ENCODE measurements at places on chromosomes 3 and 15.

- DNase-seq, result no peak
Measured at GRCh38 chr3:131388490-131388799, 6.9 kb downstream of the NUDT16 start.

DNA sequence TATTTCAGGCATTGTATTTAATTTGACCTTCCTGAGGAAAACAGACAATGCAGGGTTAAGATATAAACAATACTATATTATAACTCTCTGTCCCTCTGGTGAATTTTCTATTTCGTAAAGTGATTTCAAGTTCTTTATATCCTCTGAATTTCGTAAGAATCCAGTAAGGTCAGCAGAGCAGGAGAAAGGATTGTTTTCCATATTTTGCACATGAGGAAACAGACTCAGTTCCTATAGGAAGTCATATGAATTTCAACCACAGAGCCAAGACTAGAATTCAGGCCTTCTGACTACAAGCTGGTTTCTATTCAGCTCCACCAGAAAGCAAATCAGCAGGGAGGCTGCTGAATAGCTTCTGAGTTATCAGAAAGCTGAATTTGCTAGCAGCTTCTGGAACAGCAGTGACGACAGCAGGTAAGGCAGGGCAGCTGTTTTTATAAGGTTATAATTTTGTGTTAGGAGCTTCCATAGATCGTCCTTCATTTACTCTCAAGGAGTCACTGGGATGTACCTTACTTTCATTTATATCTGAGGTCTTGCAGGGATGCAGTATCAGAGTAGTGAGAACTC is 11.1 kb upstream of the PLAAT1 start:
- DNase-seq, result no peak

GRCh38 chr15:24269166-24269571 is 406.4 kb upstream of the NPAP1 start:
- peak; percentile 7 for DNase-seq

DNA sequence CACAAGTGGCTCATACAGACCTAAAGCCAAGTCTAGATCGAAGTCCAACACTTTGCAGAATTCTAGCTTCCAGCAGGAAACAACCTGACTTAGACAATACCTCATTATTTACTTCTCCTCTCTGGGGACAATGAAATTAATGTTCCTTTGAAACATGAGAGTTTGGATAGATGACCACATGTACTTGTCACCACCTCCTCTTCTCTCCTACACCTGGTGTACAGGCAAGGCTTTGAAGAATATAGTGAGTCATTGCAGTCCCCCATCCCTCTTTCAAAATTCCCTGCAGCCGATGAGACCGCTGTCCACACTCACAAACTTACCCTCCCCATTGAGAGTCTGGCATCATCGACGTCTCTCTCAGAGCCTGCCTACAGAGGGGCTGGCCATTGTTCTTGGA is 189.0 kb upstream of the HES1 start:
- DNase-seq, result no peak

DNA sequence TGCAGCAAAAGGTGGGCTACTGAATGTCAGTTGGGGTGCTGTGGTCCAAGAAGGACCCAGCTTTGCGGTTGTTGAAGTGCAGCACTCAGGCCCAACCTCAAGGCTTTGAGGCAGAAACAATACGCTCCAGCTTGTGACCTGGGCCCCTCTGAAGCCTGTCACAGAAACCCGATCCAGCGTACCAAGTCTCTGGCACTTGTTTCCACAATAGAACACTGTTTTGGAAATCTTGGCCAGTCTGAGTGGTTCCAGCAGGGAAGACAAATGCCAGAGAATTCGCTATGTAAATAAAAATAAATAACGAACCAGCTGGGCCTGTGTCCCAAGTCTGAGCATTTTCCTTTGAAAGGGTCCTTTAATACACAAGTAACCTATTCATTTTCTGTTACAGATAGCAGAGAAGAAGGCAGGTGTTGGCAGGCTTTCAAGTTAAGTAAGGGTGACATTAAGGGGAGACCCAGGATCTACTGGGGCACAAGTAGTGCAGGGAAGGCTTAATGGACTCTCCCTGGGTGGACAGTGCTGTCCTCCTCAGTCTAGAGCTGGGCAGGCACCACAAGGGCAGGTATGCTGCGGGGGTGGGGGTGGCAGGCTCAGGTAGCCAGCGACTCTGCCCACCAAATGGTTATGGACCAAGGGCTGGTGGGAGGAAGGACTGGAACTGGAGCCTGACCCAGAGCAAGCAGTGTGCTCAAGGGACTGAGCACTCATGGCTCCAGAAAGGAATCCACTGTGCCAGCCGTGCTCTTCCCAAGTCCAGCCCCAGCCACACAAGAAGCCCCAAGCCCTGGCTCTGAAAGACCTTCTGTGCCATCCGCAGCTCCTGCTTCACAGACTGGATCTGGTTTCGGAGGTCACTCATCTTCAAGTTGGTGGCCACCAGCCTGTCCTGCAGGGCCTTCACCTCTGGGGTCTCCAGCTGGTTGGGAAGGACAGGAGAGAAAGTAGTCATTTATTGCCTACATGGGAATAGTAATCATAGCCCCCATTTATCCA is 26.3 kb downstream of the CCDC13 start:
- peak; percentile 60 for DNase-seq

DNA sequence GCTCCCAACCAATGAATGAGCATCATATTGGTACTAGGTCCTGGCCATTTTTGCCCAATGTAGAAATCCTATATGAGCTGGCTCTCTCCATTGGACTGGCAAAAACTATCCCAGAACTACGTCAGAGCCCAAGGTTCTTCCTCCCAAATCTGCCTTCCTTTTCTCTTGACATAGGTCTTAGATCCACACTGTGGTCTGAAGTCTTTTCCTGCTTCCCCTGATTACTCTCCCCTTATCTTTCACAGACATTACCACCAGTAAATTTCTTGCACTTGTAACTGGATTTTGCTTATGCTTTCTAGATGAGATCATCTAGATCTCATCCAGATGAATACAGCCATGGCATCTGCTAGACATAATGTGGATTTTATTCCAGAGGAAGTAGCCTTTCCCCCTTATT is 141.2 kb upstream of the GADL1 start:
- DNase-seq, result no peak

DNA sequence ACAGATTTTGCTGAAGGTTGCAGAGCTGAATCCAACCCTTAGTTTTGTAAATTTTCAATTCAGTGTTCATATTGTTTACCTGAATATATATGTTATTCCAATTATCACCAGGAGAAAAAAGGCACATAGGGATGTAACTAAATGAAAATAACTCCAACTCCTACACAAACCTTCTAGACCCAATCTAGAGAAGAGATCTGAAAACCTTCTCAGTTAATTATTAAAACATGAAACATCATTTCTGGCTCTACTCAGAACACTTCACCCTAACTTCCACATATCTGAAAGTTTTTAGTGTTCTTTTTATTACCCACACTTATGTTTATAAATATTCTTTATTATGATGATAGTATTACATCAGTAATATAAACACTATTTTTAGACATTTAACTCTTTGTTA is 76.6 kb downstream of the LRRFIP2 start:
- no peak for DNase-seq

- DNase-seq, result no peak
Measured at GRCh38 chr15:24835301-24835700, 119.5 kb upstream of the SNRPN start.

- DNase-seq, result no peak
Measured at GRCh38 chr3:63295806-63296205, 17.7 kb downstream of the SYNPR start.

DNA sequence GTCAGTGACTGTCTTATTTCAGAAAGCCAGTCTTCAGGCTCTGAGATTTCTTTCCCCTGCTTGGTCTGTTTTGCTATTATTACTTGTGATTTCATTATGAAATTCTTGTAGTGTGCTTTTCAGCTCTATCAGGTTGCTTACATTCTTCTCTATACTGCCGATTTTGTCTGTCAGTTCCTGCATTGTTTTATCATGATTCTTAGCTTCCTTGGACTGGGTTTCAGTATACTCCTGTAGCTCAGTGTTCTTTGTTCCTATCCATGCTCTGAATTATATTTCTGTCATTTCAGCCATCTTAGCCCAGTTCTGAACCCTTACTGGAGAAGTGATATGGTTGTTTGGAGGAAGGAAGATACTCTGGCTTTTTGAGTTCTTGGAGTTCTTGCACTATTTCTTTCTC is 40.5 kb downstream of the CEP63 start:
- DNase-seq, result no peak

DNA sequence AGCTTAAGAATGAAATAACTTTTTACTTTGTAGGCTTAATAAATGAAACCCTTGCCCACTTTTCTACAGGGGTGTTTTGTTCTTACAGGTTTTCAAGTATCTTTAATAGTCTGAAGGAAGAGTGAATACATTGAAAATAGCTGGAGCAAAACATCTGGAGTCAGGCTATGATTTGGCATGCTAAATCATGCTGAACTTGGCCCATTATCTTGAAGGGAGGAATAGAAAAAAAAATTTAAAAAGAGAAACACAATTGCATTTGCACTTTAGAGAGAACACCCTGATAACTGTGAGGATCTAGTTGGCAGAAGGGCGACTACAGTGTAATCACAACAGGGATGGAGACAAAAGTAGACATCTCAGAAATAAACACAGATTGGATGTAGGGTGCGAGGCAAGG is 1.8 kb upstream of the IQGAP1 start:
- no peak for DNase-seq

- peak; percentile 79 for DNase-seq
Measured at GRCh38 chr15:28017423-28017924, 81.6 kb downstream of the OCA2 start.

GRCh38 chr15:67674983-67675382 is 132.5 kb downstream of the MAP2K5 start:
- no peak for DNase-seq

DNA sequence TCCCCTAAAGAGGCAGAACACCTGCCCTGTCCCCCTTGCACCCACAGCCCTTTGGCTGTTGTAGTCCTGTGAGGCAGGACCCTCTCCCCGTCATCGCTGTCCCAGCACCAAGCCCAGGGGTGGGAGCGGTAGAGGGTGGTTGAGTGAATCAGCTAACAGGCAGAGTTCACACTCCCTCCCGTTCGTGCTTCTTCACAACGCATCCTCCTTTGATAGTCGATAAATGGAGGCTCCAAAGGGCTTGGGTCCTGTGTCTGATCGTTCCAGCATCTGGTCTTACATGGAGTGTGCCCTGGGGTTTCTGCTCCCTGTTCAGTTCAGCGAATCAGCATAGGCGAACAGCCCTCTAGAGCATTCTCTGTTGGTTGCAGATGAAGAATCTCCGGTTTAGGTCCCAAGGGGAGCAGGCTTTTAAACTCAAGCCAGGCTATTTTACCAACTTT is 820 bp upstream of the HMCES start:
- DNase-seq, result peak; percentile 21

DNA sequence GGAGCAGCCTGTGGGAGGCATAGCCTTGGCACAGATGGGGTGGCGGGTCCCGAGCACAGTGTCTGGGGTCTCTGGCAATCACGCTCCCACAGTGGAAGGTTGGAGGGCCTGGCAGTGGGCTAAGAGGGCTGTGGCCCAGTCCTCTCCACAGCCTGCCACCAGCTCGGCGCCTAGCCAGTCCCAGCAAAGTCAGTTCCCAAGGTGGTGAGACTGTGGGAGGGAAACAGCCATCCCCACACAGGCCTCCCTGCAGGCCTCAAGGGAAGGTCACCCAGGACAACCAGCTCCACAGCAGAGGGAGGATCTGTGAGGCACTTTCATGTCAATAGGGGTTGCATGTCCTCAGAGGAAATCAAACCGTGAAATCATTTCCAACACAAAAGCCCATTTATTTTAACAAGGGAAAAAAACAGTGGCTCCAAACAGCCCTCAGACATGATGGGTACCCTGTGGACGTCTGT is 27.6 kb upstream of the LIMD1 start:
- no peak for DNase-seq

DNA sequence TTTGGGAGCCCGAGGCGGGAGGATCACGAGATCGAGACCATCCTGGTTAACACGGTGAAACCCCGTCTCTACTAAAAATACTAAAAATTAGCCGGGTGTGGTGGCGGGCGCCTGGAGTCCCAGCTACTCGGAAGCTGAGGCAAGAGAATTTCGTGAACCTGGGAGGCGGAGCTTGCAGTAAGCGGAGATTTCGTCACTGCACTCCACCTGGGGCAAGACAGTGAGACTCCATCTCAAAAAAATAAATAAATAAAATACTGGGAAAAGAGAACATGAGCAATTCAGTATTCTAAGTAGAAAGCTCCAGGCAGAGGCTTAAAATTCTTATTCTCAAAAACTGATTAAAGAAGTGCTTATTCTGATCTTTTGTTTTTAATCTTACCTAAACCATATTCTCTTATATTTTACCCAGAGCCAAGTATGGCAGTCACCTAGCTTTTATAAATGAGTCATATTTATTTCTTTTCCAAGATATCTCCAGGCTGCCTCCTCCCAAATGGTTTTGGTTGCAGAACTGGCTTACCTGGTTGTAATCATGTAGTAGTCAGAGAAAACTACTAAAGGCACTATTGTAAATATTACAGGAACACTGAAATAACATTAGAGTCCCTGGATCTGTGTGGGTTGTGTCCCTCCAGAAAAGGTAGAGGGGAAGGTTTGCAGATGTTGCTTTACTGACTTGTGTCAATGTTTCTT is 45.8 kb upstream of the DYNC1LI1 start:
- DNase-seq, result no peak

DNA sequence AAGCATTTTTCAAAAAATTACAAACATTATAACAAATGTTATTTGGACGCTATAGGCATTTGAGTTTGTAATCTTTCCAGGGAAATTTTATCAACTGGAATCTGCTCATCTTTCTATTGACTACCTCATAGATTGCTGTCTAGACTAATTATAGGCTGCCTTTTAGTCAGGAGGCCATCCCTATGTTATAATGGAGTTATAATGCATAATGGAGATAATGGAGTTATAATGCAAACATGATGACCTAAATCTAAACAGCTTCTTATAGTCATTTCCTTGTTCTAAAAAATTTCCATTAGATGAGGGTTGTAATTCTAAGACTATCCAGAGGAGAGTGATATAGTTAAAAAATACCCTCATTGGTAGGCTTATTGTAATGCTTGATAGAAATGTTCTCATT is 226.4 kb downstream of the SI start:
- DNase-seq, result no peak

DNA sequence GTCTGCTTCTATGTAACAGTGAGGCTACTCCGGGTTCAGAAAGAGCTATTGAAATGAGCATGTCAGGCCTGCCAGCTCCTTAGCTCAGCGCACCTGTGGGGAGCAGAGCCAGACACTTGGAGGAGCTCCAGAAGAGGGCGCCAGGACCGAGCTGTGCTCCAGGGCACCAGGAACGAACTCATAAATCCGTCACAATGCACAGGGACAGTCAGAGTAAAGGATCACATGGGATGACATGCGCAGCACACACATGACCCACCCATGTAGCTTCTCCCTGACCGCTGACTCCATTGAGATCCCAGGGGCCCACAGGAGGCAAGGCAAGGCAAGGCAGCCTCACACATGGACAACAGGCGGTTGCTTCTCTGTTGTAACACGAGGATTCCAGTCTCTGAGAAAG is 26.0 kb upstream of the GNB5 start:
- DNase-seq, result no peak

- DNase-seq, result no peak
Measured at GRCh38 chr3:37224879-37225278, 50.5 kb upstream of the LRRFIP2 start.

GRCh38 chr15:89898614-89899294 is 5.0 kb upstream of the AP3S2 start:
- DNase-seq, result peak; percentile 69

- no peak for DNase-seq
Measured at GRCh38 chr3:138241061-138241460, 54.0 kb downstream of the ARMC8 start.

- DNase-seq, result peak; percentile 50
Measured at GRCh38 chr3:155753038-155753639, 8.3 kb upstream of the PLCH1 start.

- DNase-seq, result no peak
Measured at GRCh38 chr15:64824929-64825430, 467 bp downstream of the PIF1 start.
